ENCODE measurements at places on chromosomes 2 and 18.

- DNase-seq: no peak
Measured at GRCh38 chr2:74756356-74756890, 77.5 kb upstream of the HK2 start.

GRCh38 chr2:224401641-224402342, at the start of gene FAM124B:
TSS of gene FAM124B (minus strand) at chr2:224402107. CDS start at chr2:224401768, 339 bp downstream.
- DNase-seq: no peak

DNA sequence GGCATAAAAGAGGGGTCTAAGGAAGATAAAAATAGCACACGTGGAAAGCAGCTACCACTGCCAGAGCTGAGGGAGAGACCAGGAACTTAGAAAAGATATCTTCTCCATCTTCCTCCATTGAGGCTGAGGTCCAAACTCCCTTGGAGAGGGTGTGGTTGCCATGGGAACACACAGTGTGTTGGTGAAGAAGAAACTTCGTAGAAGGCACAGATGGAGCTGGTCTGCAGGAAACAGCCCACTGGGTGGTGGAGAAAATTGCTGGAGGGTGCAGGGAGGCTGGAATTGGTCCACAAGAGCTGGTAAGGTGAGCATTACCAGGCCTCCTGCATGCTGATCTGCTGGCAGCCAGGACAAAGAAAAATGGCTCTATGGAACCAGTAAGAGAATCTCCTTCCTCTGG, 191.0 kb downstream of the HRH4 start:
- DNase-seq: no peak

DNA sequence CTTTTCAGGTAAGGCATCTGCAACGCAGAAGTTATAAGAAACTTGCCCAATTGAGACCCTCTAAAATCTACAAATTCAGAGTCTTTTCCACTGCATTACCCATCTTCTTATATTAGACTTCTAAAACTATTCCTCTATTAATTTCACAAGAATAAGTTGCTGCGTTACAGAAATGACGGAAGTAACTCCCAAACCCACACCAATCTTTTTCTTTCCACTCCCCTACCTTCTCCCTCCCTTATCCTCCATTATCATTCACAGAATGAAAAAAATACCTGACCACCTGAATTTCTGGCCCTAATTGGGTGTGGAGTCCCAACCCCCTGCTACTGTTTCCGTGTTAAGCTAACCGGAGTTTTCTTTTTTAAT, 689 bp downstream of the RPRD1A start:
- DNase-seq: no peak

DNA sequence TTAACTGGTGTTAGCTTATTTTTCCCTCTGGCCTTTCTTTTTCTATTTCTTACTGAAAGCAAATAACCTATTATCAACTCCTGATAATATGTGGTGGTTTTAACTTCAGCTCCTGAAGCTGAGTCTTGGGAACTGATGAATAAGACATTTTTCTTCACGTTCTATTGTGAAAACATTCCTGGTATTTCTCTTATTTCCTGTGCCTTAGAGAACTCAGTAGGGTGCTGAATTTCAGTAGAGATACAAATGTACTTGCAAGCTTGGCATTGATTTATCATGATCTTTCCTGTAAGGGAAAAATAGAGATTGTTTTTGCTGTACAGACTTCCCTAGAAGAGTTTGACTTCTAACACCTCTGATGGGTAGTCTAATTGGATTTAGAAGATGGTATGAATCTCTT, 52.8 kb upstream of the DCC start:
- no peak for DNase-seq

Measured in T47D (cell line).